ENCODE measurements at places on chromosomes 1 and 21.

DNA sequence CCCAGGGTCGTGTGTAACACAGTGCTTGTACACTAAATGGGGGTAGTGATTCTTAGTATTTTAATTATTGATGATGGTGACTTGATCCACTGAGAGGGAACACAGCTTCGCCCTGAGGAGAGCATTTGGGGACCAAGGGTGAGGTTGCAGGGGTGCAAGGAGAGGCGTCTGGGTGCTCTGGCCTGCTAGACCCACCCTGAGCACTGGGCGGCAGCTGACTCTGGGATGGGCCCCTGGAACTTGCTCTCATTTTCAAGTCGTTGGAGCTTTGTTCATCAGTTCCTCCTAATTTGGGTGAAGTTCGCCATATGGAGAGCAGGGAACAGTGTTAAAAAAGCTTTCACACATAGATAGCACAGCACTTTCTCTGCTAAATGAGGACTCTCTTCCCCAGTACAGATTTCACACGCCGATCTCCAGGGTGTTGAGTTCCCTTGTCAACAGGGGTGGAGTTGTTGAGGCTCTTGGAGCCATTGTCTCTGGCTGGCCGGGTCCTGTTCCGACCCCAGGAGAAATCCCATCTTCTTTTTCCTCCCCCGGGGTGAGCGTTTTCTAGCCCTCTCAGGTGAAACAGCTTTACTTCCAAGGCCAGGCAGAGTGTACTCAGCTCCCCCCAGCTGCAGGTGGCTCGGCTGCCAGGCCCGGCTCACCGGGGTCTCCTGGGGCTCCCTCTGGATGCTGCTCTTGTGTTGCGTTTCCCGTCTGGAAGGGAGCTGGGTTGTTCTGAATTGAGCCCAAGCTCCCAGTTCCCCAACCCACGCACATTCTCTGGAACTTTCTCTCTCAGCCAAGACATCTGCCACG is 367.4 kb downstream of the RPS6KC1 start:
- no peak for DNase-seq

DNA sequence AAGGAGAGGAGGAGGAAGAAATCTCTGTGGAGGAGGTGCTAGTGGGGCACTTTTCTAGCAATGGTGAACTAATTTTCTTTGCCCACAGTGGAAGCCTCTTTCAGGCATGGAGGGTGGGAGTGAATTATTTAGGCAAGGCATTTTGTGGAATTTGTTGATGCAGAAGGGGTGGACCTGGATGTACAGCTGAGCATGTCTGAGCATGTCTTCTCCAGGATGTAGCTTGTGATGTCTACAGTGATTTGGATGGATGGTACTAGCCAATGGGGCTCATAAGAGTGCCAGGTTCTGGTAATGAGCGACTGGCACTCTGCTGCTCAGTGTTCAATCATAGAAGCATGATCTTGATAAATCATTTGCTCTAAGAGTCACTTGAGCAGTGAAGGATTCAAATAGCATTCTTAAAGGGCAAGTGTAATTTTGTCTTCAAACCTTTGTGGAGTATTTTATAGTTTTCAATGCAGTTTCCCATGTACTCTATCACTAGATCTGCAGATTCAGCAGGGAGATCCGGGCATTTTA is 153.9 kb upstream of the LMO4 start:
- no peak for DNase-seq

DNA sequence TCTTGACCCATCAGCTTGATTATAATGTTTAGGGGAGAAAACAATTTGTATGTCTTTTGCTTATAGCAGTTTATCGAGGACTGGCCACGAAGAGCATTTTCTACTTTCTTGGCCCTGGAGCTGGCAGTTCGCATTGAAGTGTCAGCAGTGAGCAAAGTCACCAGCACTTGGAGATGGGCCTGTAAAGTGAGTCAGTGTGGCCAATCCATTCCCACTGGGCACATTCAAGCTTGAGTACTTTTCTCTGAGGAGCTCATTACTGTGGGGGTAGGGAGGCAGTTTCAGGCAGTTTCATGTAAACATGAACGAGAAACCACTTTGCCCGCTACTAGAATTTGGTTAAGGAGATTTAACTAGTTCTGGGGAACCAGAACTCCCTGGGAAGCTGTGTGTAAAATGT is 164.8 kb downstream of the PRDM2 start:
- no peak for DNase-seq

DNA sequence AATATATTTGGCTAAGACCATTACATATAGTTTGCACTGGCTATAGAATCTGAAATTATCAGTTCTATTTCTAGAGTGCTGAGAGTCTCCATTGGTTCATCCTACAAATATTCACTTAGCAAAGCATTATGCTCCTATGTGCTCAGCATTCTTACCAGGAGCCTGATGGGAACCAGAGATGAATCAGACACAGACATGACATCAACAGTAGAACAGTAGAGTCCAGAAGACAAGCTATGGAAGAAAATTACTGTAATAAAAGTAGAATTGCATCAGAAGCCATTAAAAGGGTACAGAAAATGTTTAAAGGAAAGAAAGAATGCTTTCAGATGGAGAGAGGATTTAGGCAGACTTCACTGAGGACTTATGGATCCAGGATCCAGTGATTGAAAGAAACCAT is 271.7 kb upstream of the SNX7 start:
- DNase-seq = no peak

- no peak for DNase-seq
Observed at GRCh38 chr1:172778456-172779455, 119.9 kb downstream of the FASLG start.

DNA sequence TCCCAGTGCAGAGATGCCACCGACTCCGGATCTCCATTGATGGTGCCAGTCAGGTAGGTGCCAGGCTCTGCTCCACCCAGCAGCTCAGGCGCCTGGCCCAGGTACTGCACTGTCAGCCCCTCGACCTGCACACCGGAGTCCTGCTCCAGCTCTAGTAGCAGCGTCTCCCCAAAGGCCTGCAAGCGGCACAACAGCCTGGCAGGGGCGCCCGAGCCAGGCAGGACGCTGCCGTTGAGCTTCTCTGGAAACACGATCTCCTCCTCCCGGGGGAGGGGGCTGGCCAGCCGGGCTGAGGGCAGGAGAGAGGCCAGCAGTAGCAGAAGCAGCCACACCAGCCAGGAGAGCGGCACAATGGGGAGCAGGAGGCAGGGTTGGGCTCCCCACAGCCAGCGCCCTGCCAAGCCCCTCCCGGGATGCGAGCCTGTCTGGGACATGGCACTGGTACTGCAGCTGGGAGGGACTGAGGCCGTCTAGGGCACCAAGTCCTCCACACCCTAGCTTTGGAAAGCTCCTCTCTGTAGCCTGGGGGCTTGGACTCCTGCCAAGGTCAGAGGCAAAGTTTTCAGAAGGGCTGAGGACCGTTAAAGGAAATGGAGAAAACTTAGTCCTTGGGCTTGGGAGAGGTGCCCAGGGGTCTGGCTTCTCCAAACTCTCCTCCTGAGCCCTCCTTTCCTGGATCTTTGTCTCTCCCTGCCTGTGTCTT is 509 bp downstream of the ADAMTS4 start:
- peak; percentile 27 for DNase-seq

DNA sequence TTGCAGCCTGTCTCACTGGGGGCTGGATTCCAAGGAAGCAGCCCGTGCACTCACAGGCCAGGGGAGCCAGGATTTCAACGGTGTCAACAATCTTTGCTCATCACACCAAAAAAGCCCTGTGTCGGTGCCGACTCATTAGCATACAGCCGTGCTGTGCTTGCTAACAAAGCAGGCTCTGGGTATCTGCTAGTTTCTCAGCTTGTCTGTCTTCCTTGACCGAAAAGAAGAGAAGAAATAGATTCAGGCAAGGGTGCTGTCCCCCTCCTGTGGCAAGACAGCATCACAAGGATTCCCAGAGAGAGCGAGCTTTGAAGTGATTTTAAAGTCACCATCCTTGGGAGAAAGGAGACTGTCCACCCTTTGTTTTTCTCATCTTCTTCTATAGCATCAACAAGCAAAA is 214.7 kb downstream of the SDCCAG8 start:
- peak; percentile 11 for DNase-seq

GRCh38 chr1:241181971-241182370 is 175.0 kb downstream of the RGS7 start:
- DNase-seq = no peak

DNA sequence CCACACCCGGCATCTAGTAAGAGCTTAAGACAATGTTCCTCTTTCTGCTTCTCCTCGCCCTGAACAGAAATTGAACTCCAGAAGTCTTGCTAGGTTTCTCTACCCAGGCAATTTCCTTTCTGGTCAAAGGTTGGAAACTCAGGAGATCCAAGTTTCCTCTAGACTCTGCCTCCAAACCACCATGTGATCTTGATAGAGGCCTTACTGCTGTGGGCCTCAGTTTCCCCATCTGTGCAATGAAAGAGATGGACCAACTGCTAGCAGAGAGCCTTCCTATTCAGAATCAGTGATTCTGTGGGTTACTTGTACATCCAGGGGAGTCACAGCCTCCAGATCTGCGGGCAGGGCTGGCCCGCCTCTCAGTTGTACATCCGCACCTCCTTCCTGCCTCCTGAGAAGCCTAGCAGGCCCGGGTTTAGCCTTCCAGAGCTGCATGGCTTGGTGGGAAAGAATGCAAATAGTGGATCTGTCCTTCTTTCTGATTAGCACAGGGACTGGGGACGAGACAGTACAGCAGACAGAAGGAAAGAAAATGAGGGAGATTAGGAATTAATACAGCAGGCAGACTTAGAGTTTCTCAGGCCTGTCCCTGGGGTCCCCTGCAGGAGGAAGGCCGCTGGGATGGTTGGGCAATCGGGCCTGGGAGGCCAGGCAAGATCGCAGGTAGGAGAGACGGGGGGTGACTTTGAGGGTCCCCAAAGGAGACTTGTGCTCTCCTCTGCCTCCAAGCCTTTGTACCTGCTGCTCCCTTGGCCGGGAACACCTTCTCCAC is 83.9 kb downstream of the PAX7 start:
- DNase-seq = no peak

DNA sequence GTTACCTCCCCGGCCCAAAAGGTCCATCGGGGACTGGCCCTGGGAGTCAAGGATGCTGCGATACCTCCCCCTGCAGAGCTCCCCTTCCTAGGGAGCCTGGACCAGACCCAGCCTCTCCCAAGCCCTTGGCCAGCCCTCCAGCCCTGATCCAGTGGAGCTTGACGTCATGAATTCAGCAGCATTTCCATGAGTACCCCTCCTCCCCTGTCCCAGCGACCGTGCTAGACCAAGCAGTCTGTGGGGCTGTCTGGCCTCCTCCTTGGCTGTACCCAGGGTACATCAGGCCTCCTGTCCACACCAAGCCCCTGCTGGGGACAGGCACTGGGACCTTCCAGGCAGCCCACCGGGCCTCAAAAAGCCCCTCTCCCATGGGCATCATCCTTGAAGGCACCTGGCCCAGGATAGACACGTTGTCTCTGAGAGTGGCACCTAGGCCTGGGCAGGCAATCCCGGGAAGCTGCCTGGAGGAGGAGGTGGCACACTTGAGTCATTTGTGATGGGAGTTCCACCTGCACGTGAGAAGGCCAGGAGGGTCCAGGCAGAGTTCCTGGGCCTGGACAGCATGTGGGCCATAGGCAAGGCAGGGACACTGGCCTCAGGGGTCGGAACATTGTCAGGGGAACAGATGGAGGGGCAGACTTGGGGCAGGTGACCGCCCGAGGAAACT is 46.4 kb downstream of the WNT9A start:
- no peak for DNase-seq

- DNase-seq = peak; percentile 15
Observed at GRCh38 chr1:3417082-3417739, 37.3 kb upstream of the ARHGEF16 start.

DNA sequence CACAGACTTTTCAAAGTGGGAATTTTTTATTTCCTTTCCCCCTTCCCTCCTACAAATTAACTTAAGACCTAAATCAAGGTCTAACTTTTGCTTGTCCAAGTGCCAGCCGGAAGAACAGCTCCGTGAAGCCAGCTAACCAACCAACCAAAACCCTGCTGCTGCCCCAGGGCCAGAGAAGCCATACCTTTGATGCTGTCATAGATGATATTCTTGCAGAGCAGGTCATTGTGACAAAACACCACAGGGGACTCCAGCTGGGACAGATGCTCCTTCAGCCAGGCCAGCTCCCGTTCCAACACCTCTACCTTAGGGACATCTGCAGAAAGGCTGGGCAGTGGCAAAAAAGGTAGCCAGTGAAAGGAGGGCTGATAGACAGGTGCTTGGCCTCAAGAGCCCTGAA is 10.7 kb downstream of the ETNK2 start:
- no peak for DNase-seq

DNA sequence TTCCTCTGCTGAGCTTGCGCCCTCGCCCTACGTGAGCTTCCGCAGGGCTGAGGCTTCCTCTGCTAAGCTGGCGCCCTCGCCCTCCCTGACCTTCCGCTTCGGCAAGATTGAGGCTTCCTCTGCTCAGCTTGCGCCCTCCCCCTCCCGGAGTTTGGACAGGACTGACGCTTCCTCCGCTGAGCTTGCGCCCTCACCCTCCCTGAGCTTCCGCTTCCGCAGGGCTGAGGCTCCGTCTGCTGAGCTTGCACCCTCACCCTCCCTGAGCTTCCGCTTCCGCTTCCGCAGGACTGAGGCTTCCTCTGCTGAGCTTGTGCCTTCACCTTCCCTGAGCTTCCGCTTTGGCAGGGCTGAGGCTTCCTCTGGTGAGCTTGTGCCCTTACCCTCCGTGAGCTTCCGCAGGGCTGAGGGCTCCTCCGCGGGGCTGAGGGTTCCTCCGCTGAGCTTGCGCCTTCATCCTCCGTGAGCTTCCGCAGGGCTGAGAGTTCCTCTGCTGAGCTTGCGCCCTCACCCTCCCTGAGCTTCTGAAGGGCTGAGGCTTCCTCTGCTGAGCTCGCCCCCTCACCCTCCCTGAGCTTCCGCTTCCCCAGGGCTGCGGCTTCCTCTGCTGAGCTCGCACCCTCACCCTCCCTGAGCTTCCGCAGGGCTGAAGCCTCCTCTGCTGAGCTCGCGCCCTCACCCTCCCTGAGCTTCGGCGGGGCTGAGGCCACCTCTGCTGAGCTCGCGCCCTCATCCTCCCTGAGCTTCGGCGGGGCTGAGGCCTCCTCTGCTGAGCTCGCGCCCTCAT is 753.6 kb upstream of the TPTE start:
- DNase-seq = no peak

GRCh38 chr1:167871331-167871730 is 42.6 kb downstream of the ADCY10 start:
- no peak for DNase-seq

GRCh38 chr1:24027838-24028468 is 47.8 kb upstream of the SRSF10 start:
- peak; percentile 57 for DNase-seq

DNA sequence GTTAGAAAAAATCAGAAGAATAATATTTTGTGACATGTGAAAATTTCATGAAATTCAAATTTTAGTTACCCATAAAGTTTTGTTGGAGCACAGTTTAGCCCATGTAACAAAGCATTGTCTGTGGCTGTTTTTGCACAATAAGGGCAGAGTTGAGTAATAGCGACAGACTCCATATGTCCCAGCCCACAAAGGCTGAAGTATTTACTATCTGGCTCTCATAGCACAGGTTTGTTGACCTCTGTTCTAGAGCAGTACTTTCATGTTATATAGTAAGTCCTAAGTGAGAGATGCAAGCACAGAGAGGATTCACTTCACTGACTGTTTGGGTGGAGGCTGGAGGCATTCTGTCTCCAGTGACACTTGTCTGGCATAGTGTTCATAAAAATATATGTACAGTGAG is 6.8 kb downstream of the LAMC1 start:
- DNase-seq = peak; percentile 90

GRCh38 chr21:43640400-43640799 is 18.9 kb downstream of the HSF2BP start:
- no peak for DNase-seq
